ENCODE measurements at places on chromosomes 5 and 9. TPM values are rescaled to one million over a fixed set of nuclear protein-coding genes. Genes with fewer than 3 reads are reported as not detected.

GRCh38 chr5:128357226-128357625, 180.8 kb downstream of the FBN2 start:
- DNase-seq = no peak

GRCh38 chr5:149439899-149440542, 60.9 kb upstream of the IL17B start:
- DNase-seq = peak; percentile 88

- no peak for DNase-seq
Measured at GRCh38 chr5:147906326-147907095, at the start of gene C5orf46. Gene C5orf46, minus strand, starts transcription at chr5:147906538. Its CDS starts 37 bp downstream, at chr5:147906501.

Gene KLF9
- total RNA-seq = 29.5 TPM
